ENCODE measurements at places on chromosomes 4 and X.

GRCh38 chr4:13190093-13190721, 293.9 kb downstream of the RAB28 start:
- DNase-seq, result no peak

- no peak for DNase-seq
Observed at GRCh38 chr4:144565527-144566195, 80.3 kb upstream of the HHIP start.

- no peak for DNase-seq
Observed at GRCh38 chr4:24519649-24520048, 64.7 kb downstream of the DHX15 start.

- DNase-seq, result no peak
Observed at GRCh38 chr4:147704846-147705245, 20.9 kb upstream of the PRMT9 start.

DNA sequence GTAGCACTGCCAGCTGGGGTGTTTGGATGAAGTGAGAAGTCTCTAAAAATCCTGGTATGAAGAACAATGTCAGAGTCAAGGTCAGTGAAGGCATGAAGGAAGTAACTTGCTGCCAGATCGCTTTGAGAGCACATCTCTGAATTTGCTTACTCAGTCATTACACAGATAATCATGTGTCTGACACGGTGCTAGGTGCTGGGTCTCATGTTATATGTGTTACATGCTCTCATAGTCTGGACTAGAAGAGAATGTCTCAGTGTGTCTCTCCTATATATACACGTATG, 337.9 kb downstream of the ARHGAP10 start:
- no peak for DNase-seq

GRCh38 chrX:151680805-151681204, 14.5 kb upstream of the PRRG3 start:
- DNase-seq, result no peak

GRCh38 chr4:145935253-145936141, 3.1 kb downstream of the ZNF827 start:
- no peak for DNase-seq
